Activated CD4-positive, alpha-beta T cell treated with anti-CD3 and anti-CD28 coated beads, Interleukin-2, amount 50 U/mL, for 24 hours (primary cell): ENCODE measurements at places on chromosomes 4 and X.

GRCh38 chrX:13845721-13846378 lies 29.0 kb upstream of the GPM6B start:
- DNase-seq, result no peak

- no peak for DNase-seq
Measured at GRCh38 chr4:15945516-15945915, 7.0 kb upstream of the FGFBP1 start.

GRCh38 chr4:140344101-140344500 lies 29.3 kb upstream of the SCOC start:
- no peak for DNase-seq

DNA sequence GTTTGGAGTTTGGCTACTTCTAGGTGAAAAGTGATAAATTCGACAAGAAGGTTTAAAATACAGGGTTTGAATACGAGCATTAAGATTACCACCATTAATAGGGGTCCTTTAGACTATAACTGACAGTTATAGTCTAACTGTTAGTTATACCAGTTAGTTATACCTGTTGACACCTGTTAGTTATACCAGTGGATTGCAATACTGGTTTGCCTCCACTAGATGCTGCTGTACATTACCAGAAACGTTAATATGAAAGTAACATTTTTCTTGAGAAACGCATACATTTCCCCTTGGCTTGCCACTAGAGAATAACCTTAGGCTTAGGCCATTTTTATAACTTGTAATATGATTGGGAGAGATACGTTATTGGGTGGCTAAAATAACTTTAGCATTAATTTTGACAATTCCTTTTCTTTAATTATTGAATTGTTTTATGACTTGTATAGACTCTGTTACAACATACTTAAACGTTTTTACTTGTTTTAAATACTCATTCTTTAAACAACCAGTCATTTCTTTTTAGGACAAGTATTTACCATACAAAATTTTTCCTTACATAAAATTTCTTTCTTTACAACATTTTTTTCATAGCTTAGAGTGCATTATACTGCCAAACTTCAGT lies 911.2 kb downstream of the FSTL5 start:
- DNase-seq, result no peak

- no peak for DNase-seq
Measured at GRCh38 chr4:2248821-2249261, 6.9 kb upstream of the HAUS3 start.
